ENCODE measurements at places on chromosomes 6 and 20. TPM values are rescaled to one million over a fixed set of nuclear protein-coding genes. Genes with fewer than 3 reads are reported as not detected.

Gene COL21A1
- total RNA-seq: 0.14 TPM

Gene GGT7
- total RNA-seq: 14.9 TPM

Gene PHF10
- total RNA-seq: 26.6 TPM

Gene PRPH2
- total RNA-seq: 2.6 TPM

Gene IL20RA
- not detected for total RNA-seq

Gene GABRR1
- not detected for total RNA-seq

Gene RBBP8NL
- total RNA-seq: not detected

Gene GSTA2
- not detected for total RNA-seq

Gene MLN
- not detected for total RNA-seq

Gene DCBLD1
- 25.6 TPM for total RNA-seq

Gene DLK2
- 0.57 TPM for total RNA-seq

Gene NKAIN2
- not detected for total RNA-seq

Data from placental pericyte (primary cell).